PC-9 (cell line): ENCODE measurements at places on chromosomes 1 and 21. TPM values are rescaled to one million over a fixed set of nuclear protein-coding genes. Genes with fewer than 3 reads are reported as not detected.

DNA sequence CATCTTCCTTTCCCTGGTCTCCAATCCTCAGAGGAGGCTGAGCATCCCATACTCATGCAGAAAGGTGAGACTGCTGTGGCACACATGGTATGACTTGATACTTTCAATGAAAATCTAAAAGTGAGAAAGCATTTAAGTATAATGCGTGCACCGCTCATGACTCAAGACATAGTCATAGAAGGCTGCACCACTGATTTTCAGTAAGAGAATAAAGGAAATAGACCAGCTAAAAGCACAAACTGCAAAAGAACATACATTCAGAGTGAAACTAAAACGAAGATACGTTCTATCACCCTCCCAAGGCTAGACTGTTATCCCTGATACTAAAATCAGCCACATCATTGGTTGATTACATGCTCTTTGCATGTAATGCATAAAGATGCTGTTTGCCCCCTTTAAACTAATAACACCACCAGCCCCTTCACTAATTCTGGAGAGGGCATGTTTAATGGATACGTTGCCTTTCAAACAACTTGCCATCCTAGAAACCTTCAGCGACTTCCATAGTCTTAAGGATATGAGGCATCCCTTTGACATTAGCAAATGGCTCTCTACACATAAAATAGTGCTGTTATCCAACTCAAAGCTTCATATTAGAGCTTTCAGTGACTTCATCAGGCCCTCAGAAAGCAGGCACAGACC is 2.1 kb downstream of the PLD5 start:
- no peak overlapping the region for H3K4me3 ChIP-seq
- DNase-seq: no peak
- no peaks in the 10 kb centered on the region for H3K4me1 ChIP-seq
- H3K36me3 ChIP-seq: no peaks in the 10 kb centered on the region

DNA sequence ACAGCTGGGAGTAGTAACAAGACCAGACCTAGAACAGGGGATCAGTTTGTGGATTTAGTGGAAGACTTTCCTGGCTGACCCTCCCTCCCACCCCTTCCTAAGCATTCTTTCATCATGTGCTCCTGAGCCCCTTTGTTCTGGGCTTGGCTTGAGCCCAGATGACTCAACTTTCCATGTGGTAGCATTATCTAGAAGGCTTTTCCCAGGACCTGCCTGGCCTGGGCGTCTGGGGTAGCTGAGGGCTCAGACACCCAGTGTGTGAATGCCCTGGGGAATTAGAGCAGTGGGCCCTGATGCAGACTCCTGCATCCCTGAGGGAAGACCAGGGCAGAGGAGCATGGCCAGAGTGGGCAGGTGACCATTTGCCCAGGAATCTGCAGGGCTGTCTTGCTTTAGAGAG is 44.1 kb upstream of the TSPAN2 start:
- H3K27me3 ChIP-seq: no peaks in the 10 kb centered on the region
- no peak overlapping the region for H3K27ac ChIP-seq
- H3K36me3 ChIP-seq: no peaks in the 10 kb centered on the region
- no peak for DNase-seq
- no peak overlapping the region for H3K4me3 ChIP-seq

GRCh38 chr1:185108321-185108720 is 48.4 kb downstream of the TRMT1L start:
- H3K27me3 ChIP-seq: no peaks in the 10 kb centered on the region
- H3K4me3 ChIP-seq: no peak overlapping the region
- no peak overlapping the region for H3K27ac ChIP-seq
- no peaks in the 10 kb centered on the region; the same call in 1 of the 2 replicates for H3K36me3 ChIP-seq
- no peak for DNase-seq
- no peaks in the 10 kb centered on the region for H3K4me1 ChIP-seq

DNA sequence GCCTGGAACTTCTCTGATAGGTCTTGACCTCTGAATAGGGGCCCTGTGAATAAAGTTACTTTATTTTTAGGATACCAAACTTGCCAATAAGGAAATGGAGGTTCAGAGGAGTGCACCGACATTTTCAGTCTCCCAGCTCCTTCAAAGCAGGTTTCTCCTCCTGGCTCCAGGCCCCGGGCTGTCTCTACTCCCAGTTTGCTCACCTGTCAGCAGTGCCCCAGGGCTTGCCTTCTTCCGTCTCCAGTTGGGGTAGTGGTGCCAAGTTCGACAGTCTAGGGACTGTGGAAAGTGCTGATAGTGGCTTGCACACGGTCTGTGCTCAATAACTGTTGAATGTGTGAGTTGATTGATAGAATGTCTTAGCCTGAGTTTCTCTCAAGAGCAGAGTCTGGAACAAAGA is 149.2 kb downstream of the ACTL8 start:
- peaks cover 51% of the 10 kb centered on the region; the same call in 1 of the 2 replicates for H3K27me3 ChIP-seq
- no peak for DNase-seq
- no peaks in the 10 kb centered on the region for H3K36me3 ChIP-seq
- H3K27ac ChIP-seq: no peak overlapping the region
- H3K4me1 ChIP-seq: no peaks in the 10 kb centered on the region

DNA sequence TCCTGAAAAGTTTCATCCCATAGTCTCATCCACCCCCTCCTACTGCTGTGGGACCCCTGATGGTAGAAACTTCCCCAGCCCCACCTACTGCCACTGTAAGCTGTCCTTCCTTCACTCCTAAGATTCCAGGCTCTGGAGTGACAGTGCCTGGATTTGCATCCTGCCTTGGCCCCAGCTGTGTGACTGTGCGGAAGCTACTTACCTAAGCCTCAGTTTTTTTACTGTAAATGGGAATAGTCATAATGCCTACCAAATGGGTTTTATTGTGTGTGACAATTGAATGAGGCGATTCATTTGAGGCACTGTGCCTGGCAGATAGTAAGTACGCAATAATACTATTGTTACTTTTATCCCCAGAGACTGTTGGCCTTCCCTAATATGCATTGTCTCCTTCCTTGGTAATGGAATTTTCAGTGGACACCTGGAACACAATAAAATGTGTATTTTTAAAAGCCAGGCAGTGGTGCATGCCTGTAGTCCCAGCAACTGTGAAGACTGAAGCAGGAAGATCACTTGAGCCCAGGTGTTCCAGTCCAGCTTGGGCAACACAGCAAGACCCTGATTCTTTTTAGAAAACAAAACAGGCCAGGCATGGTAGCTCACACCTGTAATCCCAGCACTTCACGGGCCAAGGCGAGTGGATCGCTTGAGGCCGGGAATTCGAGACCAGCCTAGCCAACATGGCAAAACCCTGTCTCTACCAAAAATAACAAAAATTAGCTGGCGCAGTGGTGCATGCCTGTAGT is 55.0 kb upstream of the ZNF326 start:
- peaks cover 46% of the 10 kb centered on the region for H3K4me1 ChIP-seq
- no peaks in the 10 kb centered on the region for H3K27me3 ChIP-seq

DNA sequence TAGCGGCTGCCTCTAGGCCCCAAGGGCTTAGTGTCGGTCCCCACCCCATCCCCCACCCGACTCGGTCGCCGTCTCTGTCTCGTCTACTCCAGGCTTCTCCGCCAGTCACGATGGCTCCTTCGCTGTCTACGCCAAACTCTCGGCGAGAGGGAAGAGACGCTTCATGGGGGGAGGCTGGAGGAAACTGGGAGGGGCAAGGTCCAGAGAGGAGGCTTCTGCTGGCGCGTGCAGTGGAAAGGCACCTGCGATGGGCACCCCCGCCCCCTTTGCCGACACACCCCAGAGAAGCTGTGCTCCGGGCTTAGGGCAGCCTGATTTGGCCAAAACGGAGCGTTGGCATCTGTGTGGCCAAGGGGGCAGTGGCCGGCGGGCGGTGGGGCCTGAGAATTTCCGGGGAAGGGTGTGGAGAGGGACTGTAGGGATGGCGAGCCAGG is 1.2 kb upstream of the CSMD2 start:
- H3K36me3 ChIP-seq: no peaks in the 10 kb centered on the region
- H3K4me1 ChIP-seq: no peaks in the 10 kb centered on the region
- DNase-seq: no peak

Gene SLC6A9
- 57.7 and 70.1 TPM in 2 replicates for total RNA-seq

DNA sequence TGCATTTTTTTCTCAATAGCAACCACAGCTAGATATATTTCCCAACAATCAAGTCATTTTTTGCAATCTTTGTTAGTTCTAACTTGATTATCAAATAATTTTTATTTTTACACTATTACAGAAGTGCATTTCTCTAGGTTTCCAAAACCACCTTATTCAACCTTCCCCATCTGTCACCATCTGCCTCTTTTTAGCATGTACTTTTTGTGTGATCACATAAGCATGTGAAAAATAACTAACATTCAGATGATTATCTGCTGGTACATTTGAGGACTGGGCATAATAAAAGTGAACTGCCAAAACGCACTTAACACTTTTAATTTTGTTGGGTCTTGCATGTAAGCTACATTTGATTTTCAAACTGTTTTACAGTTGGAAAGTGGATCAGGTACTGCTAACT is 291.5 kb downstream of the AKT3 start:
- no peak overlapping the region for H3K27ac ChIP-seq
- H3K36me3 ChIP-seq: peaks cover 28% of the 10 kb centered on the region
- H3K27me3 ChIP-seq: no peaks in the 10 kb centered on the region
- H3K4me1 ChIP-seq: no peaks in the 10 kb centered on the region
- H3K4me3 ChIP-seq: no peak overlapping the region

Gene RXFP4
- 0.33 TPM in 1 of 2 replicates, not detected in the other for total RNA-seq

Gene GLIS1
- not detected in 2 replicates for total RNA-seq

GRCh38 chr1:232291261-232291660 is 338.7 kb downstream of the SIPA1L2 start:
- no peak overlapping the region for H3K4me3 ChIP-seq
- H3K36me3 ChIP-seq: no peaks in the 10 kb centered on the region
- H3K27me3 ChIP-seq: no peaks in the 10 kb centered on the region
- no peaks in the 10 kb centered on the region for H3K4me1 ChIP-seq
- no peak for DNase-seq

DNA sequence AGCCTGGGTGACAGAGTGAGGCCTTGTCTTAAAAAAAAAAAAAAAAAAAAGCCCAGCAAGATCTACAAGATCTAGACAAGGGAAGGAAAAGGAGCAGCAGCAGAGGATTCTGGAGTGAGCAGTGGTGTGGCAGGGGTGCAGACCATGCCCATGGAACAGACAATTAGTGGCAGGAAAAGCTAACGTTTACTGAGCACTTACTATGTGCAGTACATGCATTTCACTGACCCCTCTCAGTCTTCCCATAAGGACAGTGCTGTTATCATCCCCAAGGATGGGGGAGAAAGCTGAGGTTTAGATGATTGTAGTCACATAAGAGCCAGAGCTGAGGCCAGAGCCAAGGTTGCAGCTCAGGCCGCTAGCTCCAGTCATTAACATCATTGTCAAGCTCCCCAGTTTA is 5.9 kb downstream of the PODN start:
- H3K4me1 ChIP-seq: no peaks in the 10 kb centered on the region
- no peaks in the 10 kb centered on the region for H3K27me3 ChIP-seq
- no peak overlapping the region for H3K27ac ChIP-seq
- H3K36me3 ChIP-seq: no peaks in the 10 kb centered on the region
- DNase-seq: no peak

DNA sequence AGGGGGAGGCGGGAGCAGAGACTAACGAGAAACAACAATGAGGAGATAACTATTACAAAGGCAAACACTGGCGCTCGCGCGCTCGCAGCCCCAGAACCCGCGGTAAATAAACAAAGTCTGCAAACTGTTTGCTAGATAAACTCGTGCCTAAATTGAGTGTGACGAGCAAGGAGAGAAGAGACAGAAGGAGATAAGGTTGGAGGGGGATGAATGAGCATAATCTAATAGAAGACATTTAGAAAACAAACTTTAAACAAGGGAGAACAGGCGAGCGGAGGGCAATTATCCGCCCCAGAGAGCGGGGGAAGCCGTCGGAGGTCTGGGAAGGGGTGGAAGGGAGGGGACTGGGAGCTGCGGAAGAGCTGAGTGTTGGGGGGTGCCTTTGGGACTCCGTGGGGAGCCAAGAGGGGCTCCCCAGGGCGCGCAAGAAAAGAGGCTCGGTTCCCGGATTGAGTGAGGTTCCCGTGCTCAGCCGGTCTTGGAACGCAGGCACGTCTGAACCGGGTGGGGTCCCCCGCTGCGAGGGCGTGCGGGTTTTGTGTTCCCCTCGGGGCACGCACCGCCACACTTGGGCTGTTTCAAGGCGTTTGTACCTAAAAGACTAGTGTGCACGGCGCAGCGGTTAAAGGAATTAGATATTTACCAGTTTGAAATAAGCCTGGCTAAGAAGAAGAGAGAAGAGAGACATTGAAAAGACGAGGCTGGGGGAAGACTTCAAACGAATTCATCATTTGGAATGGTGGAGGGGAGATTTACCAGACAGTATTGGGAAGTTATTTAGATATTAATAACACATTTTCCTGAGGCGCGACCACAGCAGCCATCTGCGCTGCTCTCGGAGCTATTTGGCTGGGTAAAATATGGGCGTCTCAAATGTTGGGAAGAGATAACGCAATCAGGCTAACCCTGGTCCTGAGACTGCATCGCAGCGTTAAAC is 10.6 kb downstream of the PAX7 start:
- H3K36me3 ChIP-seq: no peaks in the 10 kb centered on the region
- H3K4me3 ChIP-seq: no peak overlapping the region
- no peak overlapping the region for H3K27ac ChIP-seq
- H3K4me1 ChIP-seq: no peaks in the 10 kb centered on the region

Gene SLC26A9
- 0.98 and 1.0 TPM in 2 replicates for total RNA-seq

GRCh38 chr1:73659136-73659535 is 538.8 kb downstream of the LRRIQ3 start:
- no peaks in the 10 kb centered on the region for H3K36me3 ChIP-seq
- no peak overlapping the region for H3K27ac ChIP-seq
- no peak for DNase-seq
- no peaks in the 10 kb centered on the region for H3K27me3 ChIP-seq
- H3K4me3 ChIP-seq: no peak overlapping the region
